ENCODE measurements at places on chromosomes 1 and 21. TPM values are rescaled to one million over a fixed set of nuclear protein-coding genes. Genes with fewer than 3 reads are reported as not detected.

GRCh38 chr1:25973610-25974321 is 24.1 kb downstream of the PAFAH2 start:
- DNase-seq: no peak

DNA sequence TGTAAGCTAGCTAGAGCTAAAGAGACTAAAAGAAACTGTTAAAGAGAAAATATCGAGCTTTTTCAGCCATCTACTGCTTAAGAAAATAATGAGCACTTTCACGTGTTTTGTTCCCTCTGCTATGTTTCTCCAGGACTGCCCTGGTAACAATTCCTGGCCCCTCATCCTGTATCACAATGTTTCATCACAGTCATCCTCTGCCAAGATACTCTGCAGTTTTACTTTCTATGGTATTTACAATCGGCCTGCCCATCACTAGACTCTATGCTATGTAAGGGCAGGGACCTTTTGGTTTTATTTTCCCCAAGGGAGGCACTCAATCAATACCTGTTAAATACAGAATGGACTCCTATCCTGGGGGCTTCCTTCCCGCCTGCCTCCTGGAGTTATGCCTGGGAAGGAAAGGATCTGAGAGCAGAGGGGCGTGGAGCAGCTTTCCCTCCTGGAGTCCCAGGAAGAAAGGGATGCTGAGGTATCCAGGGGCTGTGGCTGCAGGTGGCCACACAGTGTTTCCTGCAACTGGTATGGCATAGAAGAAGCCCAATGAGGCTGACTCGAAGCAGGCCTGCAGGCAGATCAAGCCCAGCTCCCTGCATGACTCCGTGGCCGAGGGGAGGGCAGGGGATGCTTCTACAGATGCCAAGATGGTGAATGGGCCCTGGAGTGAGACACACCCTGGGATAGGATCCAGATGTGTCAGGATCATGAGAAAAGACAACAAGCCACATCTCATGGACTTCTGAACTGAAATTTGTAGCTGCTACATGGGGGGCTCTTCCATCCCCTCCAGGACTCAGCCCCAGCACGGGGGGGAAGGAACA is 52.9 kb downstream of the MATN1 start:
- no peak for DNase-seq

PRR9 gene
- not detected for total RNA-seq

RNU1-1 gene
- 1,968 TPM for total RNA-seq

DNA sequence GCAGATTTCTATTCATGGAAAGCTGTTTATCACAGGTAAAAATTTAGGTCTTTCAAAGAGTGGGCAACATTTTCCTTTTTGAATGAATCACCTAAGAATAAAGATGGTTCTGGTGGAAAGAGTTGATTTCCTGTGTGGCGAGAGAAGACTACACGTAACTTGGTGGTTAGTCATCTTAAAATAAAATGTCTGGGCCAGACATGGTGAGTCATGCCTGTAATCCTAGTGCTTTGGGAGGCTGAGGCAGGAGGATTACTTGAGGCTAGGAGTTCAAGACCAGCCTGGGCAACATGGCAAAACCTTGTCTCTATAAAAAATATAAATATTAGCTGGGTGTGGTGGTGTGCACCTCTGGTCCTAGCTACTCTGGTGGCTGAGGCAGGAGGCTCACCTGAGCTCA is 65.7 kb downstream of the DISP1 start:
- DNase-seq: no peak

- DNase-seq: no peak
These were observed 9.4 kb downstream of the EPHA2 start for GRCh38 chr1:16146279-16147155.

GRCh38 chr1:10495952-10496351 is 21.2 kb downstream of the PEX14 start:
- DNase-seq: no peak

GRCh38 chr1:105556266-105556665 is 1500.2 kb upstream of the PRMT6 start:
- DNase-seq: no peak

DNA sequence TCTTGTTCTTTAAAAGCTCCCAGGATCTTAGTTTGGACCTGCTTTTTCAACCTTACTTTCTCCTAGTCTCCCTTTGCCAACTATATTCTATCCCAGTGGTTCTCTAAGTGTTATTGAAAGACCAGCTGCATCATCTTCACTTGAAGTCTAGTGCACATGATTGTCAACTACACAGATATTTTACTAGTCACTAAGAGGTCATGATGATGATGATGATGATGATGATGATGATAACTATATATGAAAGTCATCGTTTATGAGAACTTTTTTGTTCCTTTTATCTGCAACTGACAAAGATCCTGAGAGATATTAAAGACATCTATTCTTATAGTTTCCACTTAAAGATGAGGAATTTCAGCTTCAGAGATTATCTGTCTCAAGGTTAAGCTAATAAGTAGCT is 479.0 kb upstream of the ZRANB2 start:
- DNase-seq: no peak

- no peak for DNase-seq
These were observed 147.5 kb downstream of the CASZ1 start for GRCh38 chr1:10648689-10649516.

DNA sequence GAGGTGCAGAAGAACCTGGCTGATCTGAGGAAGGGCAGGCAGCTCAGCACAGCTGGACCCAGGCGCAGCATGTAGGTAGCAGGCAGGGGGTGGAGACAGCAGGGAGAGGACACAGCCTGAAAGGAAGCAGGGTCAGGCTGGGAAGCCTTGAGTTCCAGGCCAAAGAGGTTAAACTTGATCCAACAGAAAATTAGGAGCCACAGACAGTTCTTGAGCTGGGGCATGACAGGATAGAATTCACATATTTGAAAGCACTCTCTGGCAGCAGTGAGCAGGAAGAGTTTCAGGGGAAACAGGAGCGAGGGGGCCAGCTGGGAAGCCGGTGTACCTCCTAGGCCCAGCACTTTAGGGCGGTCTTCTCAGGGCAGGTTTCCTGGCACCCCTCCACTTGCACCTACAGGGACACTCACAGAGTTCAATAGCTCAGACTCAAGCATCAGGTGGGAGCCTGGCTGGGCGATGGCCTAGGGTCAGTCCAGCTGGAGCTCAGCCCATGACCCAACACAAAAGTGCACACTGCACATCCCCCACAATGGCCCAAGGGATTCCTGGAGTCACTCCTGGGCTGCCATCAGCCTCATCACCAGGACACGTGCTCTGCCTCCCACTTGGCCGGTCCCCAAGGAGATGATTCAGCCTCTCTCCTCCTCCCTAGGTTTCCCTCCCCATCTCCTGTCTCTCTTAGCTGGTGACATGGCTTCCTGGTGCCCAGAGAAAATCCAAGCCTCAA is 22.7 kb downstream of the MATN1 start:
- DNase-seq: no peak

- no peak for DNase-seq
These were observed 331.1 kb downstream of the PTPRC start for GRCh38 chr1:198969981-198970380.

DNA sequence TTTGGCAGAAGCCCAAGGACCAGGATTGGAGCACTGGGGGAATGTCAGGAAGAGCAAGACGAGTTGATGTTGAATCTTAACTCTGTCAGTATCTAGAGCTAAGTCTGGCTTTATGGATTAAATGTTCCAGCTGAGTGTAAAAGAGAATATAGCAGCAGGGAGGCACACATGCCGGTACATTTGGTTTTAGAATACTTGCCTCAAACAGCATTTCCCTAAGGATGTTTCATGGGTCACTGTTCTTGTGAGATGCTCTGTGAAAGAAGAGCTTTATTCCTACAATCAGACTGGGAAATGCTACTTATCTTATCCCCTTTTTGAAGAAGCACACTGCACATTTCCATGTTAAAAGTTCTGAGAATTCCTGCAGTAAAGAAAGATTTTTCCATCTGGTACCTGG is 440.3 kb upstream of the B3GALT2 start:
- no peak for DNase-seq

GRCh38 chr1:107762751-107763390 is 202.1 kb downstream of the VAV3 start:
- no peak for DNase-seq

GRCh38 chr1:234989479-234990327 is 138.9 kb downstream of the TOMM20 start:
- DNase-seq: no peak

PLD5 gene
- total RNA-seq: not detected

DNA sequence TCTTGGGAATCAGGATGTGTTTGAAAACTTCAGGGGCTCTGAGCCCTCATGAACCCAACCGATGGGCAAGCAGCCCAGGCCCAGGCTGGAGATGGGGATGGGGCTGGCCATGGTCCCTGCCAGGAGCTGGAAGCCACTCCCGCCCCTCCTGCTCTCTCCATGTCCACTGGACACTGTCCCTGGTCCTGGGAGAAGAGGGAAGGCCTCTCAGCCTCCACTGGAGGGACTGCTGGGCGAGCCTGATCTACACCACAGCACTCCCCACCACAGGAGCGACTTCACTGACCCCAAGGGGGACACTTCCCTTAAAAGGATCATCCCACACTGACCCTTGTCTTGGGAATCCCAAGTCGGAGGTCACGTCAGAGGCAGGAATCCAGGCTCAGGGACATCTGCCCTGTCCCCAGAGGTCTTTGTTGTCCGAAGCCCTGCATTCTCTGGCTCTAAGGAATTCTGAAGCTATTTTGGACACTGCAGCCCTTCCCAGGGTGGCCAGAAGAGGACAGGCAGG is 16.9 kb upstream of the COL18A1 start:
- no peak for DNase-seq

RGS13 gene
- total RNA-seq: 245 TPM

AMY2B gene
- total RNA-seq: 5.7 TPM

RXRG gene
- total RNA-seq: not detected
